Urinary bladder (tissue), 4 donors: ENCODE measurements at places on chromosomes 6 and 20. TPM values are rescaled to one million over a fixed set of nuclear protein-coding genes. Genes with fewer than 3 reads are reported as not detected.
A peak's percentile ranks its signal among the peaks of the same experiment; 100 is the strongest.

Gene SMLR1
- not detected for polyA plus RNA-seq

Gene PCNA
- polyA plus RNA-seq: 56.8 TPM

Gene SOBP
- 15.3 TPM for polyA plus RNA-seq

Gene FABP7
- polyA plus RNA-seq: not detected

Gene CD93
- 52.6 TPM for polyA plus RNA-seq

Gene DCDC2
- polyA plus RNA-seq: 0.23 TPM

DNA sequence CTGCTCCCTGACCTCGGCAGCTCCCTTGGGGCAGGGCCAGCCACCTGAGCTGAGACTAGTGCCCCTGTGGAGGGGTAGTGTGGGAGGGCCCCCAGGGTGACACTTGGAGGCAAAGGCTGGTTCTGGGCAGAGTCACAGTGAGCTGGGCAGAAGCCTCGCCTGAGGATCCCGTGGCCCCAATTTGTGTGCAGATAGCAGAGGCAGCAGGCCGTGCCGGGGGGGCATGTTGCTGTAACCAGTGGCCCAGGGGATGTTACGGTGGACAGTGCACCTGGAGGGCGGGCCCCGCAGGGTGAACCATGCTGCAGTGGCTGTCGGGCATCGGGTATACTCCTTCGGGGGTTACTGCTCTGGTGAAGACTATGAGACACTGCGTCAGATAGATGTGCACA is 2.9 kb downstream of the KLHDC3 start:
- no peak for DNase-seq

DNA sequence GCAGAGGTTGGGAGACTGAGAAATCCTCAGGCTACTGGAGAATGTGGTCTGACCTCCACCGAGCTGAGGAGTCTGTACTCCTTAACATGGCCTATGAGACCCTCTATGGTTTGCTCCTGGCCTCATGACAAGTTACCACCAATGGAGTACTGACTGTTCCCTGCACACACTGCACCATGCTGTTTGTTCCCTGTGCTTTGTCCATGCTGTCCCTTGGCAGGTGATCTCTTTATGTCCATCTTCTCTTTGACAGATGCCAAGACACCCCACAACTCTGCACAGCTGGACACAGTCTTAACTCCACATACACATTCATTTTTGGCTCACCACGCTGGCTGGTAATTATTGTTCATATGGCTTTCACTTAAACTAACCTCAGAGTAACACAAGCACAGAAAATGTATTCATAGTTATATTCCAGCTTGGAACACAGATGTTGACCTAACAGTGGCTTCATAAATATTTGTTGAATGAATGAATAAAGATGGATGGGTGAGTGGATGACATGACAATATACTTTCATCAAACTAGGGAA is 258.0 kb downstream of the ATXN1 start:
- no peak for DNase-seq

GRCh38 chr20:409697-410559 is 1.8 kb downstream of the RBCK1 start:
- DNase-seq: no peak

- no peak for DNase-seq
Measured at GRCh38 chr6:4728926-4729325, 47.3 kb upstream of the CDYL start.

GRCh38 chr6:44029444-44030185 is 97.6 kb downstream of the MRPL14 start:
- DNase-seq: peak; percentile 48

DNA sequence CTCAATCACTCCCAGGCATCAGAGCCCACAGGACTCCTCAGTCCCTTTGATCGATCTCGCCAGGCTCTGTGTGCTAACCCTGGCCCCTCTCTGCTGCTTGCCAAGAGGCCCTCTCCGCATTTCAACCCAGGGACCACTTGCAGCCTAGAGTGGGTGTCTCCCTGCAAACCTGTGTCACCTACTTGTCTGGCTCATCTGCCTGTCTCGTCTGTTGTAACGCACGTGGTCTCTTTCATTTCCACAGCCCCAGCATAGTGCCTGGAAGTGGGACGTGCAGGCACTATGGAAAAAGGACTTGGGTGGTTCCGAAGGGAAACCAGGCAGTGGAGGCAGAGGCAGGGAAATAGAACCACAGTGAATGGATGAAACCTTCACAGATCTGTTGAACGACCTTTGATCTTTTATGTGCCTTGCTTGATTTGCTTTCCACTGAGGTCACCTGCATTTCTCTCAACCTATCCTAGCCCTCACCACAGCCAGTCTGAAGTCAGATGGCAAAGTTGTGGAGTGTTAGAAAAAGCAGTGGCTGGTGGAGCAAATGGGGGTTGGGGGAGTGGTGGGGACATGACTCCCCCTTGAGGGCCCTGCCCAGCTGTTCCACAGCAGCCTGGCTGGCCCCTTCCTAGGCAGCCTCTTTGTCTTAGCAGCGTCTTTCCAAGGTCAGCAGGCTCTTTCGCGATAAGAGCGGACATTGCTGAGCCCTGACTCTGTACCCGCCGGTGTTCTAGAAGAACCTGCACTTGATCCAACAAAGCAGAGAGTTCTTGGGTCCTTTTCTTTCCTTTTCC is 55.8 kb upstream of the TAGAP start:
- DNase-seq: no peak

DNA sequence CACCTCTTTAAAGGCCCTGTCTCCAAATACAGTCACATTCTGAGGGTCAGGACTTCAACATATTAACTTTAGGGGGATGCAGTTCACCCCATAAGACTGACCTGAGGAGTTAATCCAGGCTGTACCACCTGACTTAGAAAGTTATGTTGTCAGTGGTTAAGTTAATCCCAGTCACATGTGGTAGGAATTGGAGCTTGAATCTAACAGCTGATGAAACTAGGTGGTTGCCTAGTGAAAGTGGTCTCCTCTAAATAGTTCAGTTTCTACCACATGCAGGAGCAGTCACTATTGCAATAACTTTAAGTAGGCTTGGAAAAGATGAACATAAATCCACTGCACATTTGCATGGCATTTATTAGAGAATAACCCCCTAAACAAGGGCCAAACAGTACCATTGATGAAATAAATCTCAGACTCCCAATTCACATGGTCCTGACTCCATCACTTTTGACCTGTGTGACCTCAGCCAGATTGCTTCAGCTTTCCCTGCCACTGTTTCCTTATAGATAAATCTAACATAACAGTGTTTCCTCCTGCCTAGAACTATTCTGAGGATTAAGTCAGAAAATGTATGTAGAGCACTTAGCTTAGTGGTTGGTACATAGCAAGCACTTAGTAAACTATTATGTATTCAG is 20.1 kb downstream of the SAMD5 start:
- no peak for DNase-seq

DNA sequence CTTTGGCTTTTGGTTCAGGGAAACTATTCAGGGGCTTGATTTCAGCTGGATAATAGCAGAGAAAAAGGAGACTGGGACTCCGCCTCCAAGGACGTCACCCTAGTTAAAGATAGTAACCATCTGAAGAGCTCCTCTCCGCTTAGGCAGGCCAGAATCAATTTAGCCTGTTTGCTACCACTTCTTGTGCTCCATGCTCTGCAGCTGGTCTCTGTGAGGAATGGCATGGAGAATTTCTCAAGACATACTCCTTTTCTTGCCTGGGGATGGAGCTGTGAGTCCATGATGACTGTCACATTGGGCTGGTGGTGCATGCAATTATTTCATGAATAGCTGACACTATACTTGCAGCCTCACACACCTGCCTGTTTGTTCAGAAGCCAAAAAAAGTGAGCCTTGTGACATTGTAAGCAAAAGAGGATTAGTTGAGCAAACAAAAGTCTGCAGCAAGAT is 61.4 kb downstream of the TXLNB start:
- no peak for DNase-seq

DNA sequence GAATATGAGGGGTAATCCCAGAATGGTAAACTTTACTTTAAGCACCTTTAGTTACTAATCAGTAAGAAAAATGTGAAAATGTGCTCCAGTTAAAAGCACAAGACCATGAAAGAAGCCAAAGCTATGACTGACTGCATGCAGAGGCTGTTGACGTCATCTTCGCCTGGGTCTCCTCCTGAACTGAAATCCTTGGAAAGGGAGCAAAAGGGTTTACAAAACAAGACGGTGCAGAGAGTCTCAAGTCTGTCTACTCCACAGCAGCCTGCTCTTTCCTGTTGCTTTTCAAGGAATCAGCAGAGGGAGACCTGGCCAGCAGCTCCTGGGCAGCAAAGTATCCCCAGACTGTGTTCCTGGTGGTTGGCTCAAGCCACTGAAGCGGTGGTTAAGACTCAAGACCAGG is 10.2 kb downstream of the FKBP1A start:
- no peak for DNase-seq

DNA sequence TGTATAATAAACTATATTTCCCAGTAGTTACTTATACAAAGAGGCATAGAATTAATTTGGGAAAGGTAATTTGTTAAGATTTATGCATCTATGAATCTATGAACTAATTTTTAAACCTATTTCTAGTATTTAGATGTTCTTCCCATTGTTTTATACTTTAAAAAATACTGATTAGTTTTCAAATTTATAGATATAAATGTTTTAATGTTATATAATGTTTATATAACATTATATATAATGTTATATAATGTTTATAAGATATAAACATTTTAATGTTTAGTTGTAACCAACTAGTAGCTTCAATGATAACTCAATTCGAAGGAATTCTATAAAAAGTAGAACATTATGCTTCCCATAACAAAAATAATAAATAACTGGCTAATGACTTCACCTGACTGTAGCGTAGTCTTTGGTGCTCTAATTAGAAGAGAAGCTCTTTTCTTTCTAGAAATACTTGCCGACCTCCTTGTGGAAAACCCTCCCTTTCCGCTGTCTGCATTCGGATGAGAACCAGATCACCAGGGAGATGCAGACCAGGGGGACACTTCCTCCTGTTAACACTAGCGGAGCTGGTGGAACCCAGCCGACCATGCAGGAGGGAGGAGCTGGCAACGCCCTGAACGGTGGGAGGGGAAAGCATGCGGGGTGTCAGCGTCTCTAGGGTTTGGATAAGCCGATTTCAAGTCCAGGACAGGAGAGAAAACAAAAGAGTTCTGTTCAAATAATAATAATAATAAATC is 158.4 kb downstream of the OR2B2 start:
- DNase-seq: peak; percentile 45

GRCh38 chr20:10436053-10436699 is 1.1 kb downstream of the SLX4IP start:
- DNase-seq: no peak

- DNase-seq: no peak
Measured at GRCh38 chr6:22667855-22668254, 98.5 kb downstream of the HDGFL1 start.

- no peak for DNase-seq
Measured at GRCh38 chr20:4216142-4216735, 200.9 kb upstream of the RNF24 start.

DNA sequence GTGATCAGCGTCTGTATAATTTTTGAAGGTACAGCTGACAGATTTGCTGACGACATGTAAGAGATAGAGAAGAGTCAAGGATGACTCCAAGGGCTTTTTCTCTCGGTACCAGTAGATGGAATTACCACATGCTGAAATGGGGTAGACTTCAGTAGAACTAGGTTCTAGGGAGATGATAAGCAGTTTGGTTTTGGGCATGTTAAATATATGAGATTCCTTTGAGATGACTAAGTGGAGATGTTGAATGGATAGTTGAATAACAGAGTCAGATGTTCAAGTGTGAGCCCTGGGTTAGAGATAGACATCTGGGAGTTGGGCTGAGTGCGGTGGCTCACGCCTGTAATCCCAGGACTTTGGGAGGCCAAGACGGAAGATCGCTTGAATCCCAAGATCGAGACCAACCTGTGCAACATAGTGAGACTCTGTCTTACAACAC is 50.0 kb downstream of the PHF20 start:
- DNase-seq: no peak

- DNase-seq: no peak
Measured at GRCh38 chr20:24895431-24895830, 53.6 kb upstream of the CST7 start.

DNA sequence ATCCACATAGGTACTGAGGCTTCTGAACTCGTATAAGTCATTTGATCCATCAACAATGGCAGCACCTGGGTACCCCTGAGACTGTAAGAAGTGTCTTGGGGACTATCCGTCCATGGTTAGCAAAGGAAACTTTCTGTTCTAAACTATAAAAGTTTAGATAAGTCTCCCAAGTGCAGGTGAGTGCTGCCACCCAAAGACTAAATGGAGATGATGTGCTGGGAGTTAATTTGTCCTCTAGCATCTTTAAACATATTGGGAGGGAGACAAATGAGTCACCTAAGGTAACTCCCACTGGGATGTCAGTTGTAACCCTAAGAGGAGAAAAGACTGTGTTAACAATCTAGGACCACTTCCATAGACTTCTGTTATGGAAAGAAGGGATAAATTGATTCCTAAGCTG is 6.2 kb downstream of the BEND6 start:
- DNase-seq: no peak

GRCh38 chr6:33888664-33889200 is 84.9 kb upstream of the MLN start:
- DNase-seq: no peak
